ENCODE measurements at places on chromosomes 16 and 17.
A peak's percentile ranks its signal among the peaks of the same experiment; 100 is the strongest.

DNA sequence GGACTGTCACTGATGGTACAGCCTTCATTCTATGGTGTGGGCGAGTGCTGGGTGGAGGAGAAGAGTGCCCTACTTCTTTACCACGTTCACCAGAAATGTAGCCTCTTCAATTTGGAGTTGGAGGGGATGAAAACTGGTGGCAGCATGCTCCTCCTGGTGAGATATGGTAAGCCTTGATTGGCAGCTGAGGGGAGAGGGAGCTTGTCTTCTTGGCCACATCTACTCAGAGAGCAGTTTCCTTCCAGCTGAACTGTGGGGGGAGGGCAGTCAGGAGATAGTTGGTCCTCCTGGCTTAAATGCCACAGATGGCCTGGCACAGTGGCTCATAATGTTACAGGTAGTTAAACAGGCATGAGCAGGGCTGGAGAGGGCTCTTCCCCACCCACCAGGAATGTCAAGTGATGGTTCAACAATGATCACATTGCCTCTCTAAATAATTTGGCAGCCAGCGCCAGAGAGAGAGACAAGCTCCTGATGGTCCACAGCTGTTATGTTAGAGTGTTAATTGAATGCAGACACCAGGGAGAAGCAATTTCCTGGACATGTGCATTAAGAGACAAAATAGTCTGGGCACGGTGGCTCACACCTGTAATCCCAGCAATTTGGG lies 9.0 kb upstream of the MAPK3 start:
- DNase-seq, result no peak

GRCh38 chr17:50544516-50544915 lies 2.5 kb upstream of the SPATA20 start:
- DNase-seq, result no peak

GRCh38 chr17:82416771-82417170 lies 1.4 kb upstream of the HEXD start:
- no peak for DNase-seq

GRCh38 chr16:17145029-17145428 lies 325.7 kb downstream of the XYLT1 start:
- no peak for DNase-seq

GRCh38 chr16:69613378-69614154 lies 47.8 kb downstream of the NFAT5 start:
- DNase-seq, result no peak

DNA sequence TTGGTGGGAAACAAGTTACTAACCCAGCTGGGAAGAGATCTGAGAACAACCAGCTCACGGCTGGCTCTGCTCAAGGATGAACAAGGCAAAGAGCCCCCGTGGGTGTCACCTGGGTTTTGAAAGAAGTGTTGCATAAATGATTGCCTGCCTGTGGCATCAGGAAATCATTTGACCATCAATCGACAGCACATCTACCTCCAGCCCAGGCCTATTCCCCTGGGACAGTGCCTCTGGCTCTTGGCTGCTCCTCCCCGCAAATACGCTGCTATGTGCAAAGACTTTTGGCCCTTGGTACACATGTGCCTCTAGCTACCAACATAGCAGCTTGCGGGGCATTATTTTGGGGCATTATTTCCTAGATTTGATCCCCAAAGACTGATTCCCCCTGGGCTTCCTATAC lies 39.4 kb upstream of the SMPD3 start:
- DNase-seq, result no peak

- no peak for DNase-seq
These were observed 617 bp upstream of the SCRN2 start for GRCh38 chr17:47841488-47842291.

DNA sequence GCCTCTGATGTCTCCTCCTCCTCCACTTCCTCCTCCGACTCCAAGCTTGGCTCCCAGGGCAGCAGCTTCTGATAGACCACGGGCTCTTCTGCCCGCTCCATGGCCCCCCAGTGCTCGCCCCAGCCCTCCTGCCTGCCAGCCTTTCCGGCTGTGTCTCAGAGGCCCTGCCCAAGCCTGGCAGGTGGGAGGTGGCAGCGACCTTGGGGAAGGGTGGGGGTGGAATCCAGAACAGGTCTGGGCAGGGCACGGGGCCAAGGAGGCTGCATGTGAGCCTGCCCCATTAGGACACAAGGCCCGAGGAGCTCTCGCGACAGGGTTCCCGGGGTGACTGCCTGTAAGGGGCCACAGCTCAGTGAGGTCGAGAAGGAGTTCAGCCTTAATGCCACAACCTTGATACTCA lies at the start of gene GGT6:
Gene GGT6, minus strand, starts transcription at position 157 of the 400 bp plus-strand sequence. Its CDS starts 56 bp downstream, at position 101.
- DNase-seq, result no peak

- DNase-seq, result no peak
These were observed 18.4 kb downstream of the GPR179 start for GRCh38 chr17:38325221-38325851.

GRCh38 chr16:58629733-58630640 lies at the start of gene CNOT1:
CNOT1 (minus strand) TSS chr16:58629826; CDS start chr16:58599337, 30,489 bp downstream.
- DNase-seq, result peak; percentile 95

DNA sequence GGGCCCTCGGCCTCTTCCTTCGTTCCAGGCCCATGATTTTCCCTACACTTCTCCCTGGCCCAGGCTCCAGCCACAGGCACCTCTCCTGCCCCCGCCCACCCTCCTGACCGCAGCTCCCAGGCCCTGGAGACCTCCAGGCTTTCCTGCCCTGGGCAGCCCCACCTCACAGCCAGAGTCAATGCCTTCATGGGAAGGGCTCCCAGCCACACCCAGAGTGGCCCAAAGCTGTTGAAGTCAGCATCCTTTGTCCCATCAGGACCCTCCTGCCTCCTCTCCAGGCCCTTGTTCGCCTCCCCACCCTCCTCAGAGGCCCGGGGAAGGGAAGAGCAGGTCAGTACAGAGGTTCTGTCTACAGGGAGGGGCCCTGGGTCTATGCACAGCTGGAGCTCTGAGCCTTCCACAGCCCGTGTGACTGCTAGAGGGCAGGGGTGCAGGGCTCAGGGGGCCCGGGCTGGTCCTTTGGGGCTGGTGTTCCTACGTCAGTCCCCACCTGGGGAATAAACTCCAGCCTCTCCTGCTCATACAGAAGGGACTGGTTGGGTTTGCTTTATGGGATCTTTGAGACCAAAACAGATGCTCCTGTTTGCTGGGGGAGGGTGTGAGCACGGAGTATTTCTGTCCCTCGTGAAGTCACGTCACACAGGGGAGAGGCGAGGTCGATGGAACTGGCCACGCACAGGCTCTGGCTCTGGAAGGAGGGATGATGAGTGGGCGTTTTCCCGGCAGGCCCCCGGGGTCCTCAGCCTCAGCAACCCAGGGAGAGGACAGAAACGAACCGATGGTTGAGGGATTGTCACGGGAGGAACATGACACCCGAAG lies 20.3 kb downstream of the TRARG1 start:
- no peak for DNase-seq

DNA sequence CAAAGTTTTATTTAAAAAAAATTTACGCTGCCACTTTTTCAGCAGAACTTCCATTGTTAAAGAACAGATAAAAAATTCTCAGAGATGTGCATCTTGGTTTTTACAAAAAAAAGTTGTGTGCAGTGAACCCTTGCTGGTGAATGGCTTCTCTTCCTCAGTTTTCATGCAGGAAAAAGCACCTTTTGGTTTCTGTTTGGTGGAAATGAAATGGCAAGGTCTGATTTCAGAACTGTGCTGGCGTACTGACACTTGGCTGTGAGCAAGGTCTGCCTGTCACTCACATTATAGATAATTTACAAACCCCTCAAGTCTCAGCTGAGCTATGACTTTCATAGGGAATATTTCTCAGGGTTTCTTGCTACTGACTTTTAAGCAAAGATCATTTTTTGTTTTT lies 5.7 kb upstream of the SALL1 start:
- DNase-seq, result no peak

DNA sequence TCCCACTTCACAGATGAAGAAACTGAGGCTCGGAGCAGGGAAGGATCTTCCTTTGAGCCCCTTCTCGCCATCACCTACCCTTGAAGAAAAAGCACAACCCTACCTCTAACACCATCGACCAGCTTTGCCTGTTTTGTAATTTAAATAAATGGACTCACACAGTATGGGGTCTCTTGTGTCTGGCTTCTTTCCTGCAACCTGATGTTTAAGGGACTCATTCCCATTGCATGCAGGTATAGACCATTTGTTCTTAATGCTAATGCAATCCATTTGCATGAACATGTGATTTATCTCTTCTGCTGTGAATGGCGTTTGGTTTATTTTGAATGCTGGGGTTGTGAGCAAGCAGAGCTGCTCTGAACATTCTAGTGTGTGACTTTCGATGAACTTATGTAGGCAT lies 150.8 kb upstream of the FOXF1 start:
- no peak for DNase-seq

DNA sequence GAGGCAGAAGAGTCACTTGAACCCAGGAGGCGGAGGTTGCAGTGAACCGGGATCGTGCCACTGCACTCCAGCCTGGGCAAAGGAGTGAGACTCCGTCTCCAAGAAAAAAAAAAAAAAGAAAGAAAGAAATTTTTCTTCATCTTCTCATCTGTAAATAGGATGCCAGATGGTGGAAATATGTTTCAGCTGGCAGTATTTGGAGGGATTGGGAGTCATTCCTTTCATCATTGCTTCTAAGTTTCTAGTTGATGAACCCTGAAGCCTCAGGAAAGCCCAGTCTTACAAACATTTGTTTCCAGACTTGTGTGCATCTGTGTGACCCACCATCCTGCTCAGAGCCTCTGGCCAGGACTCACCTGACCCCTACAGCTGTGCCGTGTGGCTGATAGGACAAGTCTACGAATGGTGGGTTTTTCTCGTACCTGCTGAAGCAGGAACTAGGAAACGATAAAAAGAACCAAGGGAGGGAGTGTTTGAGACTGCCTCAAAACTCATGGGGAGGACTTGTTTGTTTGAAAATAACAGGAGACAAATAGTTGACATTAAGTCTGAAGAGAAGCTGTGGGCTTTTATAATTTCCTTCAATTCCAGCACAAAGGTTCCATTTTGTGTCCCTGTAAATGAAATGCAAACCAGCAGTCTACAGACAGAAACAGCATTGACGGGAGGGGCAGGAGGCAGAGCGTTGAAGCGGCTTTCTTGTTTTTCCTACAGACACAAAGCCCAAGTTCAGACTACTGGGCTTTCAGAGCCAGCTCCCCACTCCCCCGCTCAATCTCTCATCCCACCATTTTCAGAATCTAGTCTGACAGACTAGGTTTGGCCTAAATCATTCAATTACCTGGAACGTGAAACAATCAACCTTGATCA lies 24.9 kb downstream of the CDRT4 start:
- DNase-seq, result no peak

DNA sequence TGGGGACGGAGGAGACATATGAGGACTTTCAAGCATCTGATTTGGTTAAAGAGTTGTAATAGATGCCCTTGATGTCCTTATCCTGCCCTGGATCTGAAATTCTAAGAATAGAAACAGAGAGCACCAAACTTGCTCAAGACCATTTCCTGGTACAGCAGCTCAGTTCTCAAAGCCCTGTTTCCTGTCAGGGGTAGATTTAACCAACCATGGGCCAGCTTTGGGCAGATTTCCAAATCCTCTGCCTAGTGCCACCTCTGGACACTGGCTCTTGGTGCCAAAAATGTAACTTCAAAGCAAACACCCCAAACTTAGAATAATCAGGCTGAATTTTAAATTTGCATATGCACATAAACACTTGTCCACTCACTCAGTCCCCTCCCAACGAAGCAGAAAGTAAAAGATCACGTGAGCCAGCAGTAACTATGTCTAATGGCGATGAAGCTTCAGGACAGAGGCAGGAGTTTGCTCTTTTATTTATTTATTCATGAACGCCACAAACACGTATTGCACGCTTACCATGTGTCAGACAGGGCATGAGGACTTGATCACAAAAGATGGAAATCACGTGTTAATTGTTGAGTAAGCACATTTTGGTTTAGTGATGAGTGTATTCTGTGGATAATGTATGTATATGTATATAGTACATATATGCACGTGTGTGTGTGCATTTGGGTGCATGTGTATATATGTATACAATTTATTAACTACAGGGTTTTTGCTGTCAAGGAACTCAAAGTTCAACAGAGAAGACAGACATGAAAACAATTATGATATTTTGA lies 23.1 kb upstream of the SDK2 start:
- no peak for DNase-seq

- DNase-seq, result no peak
These were observed 196.4 kb upstream of the KCNJ16 start for GRCh38 chr17:69878661-69879060.

DNA sequence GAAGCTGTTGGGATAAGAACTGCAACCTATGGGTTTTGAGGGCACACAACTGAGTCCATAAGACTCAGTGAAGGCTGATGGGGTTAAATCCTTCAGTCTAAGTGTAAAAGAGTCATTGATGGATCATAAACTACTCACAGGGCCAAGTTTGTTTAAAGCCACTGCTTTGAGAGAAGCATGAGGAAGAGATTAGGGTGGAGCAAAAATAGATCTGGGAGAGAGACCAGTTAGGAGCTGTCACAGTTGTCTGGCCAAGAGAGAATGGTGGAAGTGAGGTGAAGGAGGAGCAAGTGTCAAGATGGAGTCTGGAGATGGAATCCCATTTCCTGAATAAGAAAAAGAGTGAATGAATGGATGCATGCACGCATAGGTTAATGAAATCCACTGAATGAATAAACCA lies 379.1 kb upstream of the CDH11 start:
- DNase-seq, result no peak

DNA sequence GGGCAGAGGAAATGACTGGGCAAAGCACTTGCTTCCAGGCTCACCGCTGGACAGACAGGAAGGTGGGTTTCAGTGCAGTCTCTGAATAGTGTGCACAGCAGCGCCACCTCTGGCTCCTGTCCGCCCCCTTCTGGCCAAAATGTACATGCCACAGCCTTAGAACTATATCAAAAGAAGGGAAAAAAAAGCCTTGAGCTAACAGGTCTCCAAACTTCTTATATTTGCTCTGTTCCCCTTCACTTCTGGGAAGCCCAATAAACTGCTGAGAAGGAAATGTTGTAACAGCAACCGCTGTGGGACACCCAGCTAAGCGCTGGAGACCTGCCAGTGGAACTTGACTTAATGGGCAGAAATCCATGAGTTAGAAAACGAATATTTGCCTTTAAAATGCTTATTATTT lies 17.5 kb downstream of the COG7 start:
- peak; percentile 19 for DNase-seq

- peak; percentile 30 for DNase-seq
These were observed 69.2 kb upstream of the CES5A start for GRCh38 chr16:55944377-55944802.

- DNase-seq, result no peak
These were observed 8.7 kb downstream of the CCDC47 start for GRCh38 chr17:63764716-63765115.

DNA sequence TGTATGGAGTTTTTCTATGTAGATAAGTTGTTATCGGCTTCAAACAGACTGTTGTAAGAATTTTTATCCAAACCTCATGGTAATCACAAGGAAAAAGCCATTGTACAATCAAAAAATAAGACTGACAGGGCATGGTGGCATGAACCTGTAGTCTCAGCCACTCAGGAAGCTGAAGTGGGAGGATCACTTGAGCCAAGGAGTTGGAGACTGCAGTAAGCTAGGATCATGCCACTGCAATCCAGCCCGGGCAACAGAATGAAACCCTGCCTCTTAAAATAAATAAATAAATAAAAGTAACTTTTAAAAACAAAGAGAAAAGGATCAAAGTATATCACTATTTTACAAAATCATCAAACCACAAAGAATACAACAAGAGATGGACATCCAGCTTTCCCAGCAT lies 14.4 kb downstream of the OR1A1 start:
- no peak for DNase-seq

- DNase-seq, result no peak
These were observed 509 bp upstream of the ATP2C2 start for GRCh38 chr16:84367750-84368307.

- DNase-seq, result no peak
These were observed 62.7 kb upstream of the GAS7 start for GRCh38 chr17:10261098-10261497.

GRCh38 chr16:86035906-86036305 lies 136.9 kb downstream of the IRF8 start:
- DNase-seq, result no peak

- DNase-seq, result no peak
These were observed 11.3 kb downstream of the RBL2 start for GRCh38 chr16:53445534-53445933.

All from stimulated activated CD4-positive, alpha-beta T cell treated with anti-CD3 and anti-CD28 coated beads, Interleukin-15, amount 100 ng/mL, for 1 hour (primary cell).